ENCODE measurements at places on chromosomes 12 and 14.

DNA sequence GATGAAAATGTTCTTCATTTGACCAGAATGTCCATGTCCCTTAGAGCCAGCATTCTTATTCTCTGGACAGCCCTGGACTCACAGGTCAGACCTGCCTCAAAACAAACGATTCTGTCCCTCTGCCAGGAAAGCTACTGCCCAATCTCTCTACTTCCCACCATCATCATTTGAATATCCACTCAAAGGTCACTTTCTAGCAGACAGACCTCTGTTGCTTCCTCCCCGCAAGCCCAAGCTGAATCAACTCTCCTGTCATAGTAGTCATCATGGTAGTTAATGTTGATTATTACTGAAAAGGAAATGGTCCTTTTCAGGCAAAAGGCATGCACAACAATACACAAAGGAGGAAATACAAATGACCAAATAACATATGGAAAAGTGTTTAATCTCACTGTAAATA is 39.6 kb upstream of the CPM start:
- no peak for DNase-seq

DNA sequence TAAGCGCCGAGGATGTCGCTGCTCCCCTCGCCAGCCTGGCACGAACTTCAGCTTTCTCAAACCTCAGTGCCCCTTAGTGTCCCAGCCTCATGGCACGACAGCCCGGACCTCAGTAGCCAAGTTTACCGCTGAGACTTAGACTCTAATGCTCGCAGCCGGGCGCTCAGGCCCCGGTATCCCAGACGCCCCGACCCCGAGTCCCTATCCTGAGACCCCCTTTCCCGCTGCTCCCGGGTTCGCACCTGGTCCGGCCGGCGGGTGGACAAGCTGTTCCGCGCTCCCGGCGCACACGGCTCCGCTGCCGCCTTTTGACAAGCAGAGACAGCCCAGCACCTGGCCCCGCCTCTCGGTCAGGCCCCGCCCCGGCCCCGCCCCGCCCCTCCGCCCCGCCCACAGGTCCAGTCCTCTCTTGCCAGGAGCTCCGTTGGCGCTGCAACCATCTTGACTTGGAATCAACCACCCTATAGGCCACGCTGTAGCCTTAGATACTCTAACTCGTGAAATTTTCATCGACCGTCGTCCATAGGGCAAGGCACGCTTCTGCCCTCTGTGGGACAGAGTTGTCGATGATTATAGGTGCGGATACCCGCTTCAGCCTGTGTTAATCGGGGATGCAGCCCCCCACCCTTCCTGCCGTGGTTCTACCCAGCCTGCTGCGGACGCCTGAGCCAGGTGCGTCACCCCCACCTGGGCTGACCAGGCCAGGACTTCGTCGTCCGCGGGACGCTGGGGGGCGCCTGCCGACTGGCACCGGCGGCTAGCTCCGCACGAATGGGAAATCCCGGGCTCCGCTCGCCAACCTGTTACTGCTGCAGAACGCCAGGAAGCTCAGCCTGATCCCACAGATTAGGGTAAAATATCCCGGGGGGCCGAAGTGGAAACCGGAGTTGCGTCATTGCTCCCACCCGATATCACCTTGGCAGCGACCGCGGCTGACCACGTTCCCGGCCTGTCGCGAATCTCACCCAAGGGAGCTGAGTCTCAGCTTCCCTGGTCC is at the start of gene VDR:
Gene VDR (minus strand): TSS at position 282 of the 997 bp plus-strand sequence. CDS start 25,881 bp downstream, outside the sequence.
- DNase-seq: peak; percentile 56

DNA sequence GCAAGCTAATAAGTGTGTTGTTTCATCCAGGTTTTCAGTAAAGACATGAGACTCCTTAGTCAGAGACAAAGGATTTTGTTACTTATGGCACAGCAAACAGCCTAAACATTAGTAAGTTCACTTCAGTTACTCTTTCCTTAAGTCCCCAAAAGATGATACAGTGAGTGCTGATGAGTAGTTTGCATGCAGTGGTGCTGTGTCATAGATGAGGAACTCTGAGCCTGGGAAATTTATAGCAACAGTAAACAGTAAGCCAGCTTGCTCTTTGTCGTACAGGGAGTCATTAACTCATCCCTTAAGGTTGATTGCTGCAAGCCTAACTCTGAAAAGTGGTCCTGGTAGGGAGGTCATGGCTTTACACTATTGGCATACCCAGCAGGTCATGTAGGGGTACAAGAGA is 208.6 kb upstream of the OR4E1 start:
- DNase-seq: no peak

DNA sequence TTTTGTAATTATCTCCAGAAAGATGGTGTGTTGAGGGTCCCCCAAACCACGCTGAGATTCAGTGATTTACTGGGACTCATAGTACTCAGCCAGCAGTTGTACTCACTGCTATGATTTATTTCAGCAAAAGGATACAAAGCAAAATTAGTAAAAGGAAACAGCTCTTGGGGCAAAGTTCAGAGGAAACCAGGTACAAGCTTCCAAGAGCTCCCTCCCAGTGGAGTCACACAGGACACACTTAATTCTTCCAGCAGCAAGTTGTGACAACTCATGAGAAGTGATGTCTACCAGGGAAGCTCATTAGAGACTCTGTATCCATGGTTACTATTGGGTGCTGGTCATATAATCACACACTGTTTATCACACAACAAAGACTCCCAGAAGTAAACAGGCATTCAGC is 38.7 kb downstream of the TTC8 start:
- no peak for DNase-seq

GRCh38 chr12:5456030-5456429 is 24.1 kb downstream of the NTF3 start:
- DNase-seq: no peak

- no peak for DNase-seq
Measured at GRCh38 chr12:19035536-19035935, 94.0 kb upstream of the PLEKHA5 start.

GRCh38 chr12:117228239-117228638 is 38.0 kb upstream of the FBXO21 start:
- no peak for DNase-seq

Data from AML-193 (cell line).